ENCODE measurements at places on chromosomes 2 and 18. TPM values are rescaled to one million over a fixed set of nuclear protein-coding genes. Genes with fewer than 3 reads are reported as not detected.

IL1R2 gene
- total RNA-seq, result 4.9 TPM

SLC5A7 gene
- total RNA-seq, result not detected

MFSD6 gene
- 4.4 TPM for total RNA-seq

ACMSD gene
- not detected for total RNA-seq

ZNF519 gene
- total RNA-seq, result under 0.01 TPM

POTEC gene
- total RNA-seq, result not detected

MC2R gene
- total RNA-seq, result not detected

UNC80 gene
- total RNA-seq, result not detected

SPATA3 gene
- not detected for total RNA-seq

RAB17 gene
- total RNA-seq, result 0.81 TPM
